ENCODE measurements at places on chromosomes 7 and 10.

GRCh38 chr7:122136639-122137245 lies 7.3 kb downstream of the AASS start:
- DNase-seq: no peak

DNA sequence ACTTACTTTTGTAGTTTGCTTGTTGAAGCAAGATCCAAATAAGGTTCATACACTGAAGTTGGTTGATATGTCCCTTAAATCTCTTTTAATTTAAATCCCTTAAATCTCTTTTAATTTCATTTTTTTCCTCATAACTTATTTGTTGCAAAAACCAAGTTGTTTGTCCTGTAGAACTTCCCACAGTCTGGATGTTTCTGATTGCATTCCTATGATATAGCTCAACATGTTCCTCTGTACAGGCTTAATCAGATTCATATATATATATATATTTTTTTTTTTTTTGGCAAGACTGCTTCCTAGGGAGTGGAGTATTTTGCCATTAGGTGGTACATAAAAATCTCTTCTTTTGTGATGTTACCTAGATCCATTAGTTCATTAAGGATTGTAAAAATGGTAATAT lies 174.9 kb upstream of the MKLN1 start:
- no peak for DNase-seq

- DNase-seq: no peak
Observed at GRCh38 chr7:68969571-68969970, 628.7 kb upstream of the AUTS2 start.

- no peak for DNase-seq
Observed at GRCh38 chr7:100167912-100168323, 499 bp downstream of the GAL3ST4 start.

DNA sequence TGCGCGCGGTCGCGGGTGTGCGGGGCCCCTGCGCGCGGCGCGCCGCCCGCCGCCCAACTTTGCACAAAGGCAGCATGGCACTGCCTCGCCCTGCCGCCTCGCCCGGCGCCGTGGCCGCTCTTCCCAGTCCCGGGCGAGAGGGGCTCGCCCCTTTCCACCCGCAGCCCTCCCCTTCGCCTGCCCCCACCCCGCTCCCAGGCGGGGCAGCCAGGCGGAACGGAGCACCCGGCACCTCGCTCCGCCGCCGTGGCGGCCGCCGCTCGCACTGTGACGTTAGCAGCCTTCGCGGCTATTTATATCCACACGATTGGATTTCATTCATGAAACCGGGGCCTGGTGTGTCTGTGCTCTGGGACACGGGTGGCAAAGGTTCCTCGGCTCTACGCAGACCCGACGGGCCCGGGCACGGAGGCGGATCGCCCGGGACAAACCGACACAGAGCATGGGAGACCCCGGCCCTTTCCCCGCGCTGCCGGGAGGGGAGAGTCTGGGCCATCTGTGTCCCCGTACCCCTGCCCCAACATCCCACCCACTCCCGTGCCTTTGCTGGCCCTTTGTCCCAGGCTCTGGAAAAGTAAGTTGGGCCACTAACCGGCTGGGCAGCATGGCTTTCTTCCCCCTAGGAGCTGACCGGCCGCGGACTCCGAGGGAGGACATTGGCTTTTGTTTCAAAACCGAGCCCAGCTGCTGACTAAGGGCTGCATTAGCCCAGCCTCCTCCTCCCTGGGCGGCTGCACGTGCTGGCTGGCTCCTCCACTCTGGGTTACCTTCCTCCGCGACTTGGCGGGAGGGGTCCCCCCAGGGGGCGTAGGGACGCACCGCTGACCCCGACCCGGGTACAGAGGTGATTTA lies at the start of gene RHOBTB1:
Gene RHOBTB1, minus strand, starts transcription at position 128 of the 852 bp plus-strand sequence. CDS start 32,643 bp downstream, outside the sequence.
- peak; percentile 12 for DNase-seq

DNA sequence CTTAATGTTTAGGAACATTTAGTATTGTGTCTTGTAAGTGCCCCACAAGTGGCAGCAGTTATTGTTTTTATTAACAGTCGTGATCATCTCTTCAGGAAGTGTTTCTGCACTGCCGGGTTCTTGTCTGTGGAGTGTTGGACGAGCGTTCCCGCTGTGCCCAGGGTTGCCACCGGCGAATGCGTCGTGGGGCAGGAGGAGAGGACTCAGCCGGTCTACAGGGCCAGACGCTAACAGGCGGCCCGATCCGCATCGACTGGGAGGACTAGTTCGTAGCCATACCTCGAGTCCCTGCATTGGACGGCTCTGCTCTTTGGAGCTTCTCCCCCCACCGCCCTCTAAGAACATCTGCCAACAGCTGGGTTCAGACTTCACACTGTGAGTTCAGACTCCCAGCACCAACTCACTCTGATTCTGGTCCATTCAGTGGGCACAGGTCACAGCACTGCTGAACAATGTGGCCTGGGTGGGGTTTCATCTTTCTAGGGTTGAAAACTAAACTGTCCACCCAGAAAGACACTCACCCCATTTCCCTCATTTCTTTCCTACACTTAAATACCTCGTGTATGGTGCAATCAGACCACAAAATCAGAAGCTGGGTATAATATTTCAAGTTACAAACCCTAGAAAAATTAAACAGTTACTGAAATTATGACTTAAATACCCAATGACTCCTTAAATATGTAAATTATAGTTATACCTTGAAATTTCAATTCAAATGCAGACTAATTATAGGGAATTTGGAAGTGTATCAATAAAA lies 22.2 kb downstream of the PLA2G12B start:
- DNase-seq: no peak

DNA sequence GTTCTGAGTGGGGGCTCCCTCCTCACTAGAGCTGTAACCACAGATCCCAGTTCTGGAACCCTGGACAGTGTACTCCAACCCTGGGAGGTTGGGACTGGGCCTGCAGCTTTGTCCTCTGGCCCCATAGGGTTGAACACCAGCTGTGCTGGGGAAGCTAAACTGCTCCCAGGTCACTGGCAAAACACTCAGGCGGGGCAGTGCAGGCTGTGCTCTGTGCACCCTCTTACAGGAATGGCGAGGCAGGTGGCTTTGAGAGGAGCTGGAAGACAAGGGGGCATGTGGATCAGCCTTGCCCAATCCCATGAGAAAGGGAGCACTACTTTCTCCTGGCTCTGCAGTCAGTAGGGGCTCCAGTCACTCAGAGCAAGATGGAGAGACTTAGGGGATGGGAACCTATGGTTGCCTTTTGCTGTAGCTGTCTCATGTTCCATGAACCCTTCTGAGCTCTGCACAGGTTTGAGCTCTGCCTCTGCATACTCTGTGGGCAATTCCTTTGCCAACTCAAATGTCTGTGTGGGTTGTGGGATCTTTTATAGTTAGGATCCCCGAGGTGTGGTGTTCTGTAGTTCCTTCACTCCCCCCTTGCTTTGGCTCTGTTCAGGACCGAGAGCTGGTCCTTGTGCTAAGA lies 90.7 kb downstream of the SLC25A40 start:
- no peak for DNase-seq

DNA sequence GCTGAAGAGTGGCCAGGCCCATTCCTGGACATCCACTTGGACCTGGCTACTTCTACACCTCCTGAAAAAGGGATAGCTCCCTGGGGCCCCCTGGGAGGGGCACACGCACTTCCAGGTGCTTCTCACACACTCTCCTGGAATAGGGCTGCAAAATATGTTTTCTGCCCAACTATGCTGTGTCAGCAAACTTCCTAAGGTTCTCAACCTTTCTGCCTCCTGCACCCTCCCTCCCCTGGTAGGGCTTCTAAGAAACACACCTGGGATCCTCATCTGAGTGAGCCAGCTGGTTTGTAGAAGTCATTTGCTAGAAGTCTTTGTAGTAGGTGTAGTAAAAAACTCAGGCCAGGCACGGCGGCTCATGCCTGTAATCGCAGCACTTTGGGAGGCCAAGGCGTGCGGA lies 136.5 kb downstream of the ZMYND11 start:
- no peak for DNase-seq

- DNase-seq: no peak
Observed at GRCh38 chr7:18305866-18306265, 189.7 kb upstream of the HDAC9 start.

- no peak for DNase-seq
Observed at GRCh38 chr10:812787-813186, 118.7 kb downstream of the LARP4B start.

DNA sequence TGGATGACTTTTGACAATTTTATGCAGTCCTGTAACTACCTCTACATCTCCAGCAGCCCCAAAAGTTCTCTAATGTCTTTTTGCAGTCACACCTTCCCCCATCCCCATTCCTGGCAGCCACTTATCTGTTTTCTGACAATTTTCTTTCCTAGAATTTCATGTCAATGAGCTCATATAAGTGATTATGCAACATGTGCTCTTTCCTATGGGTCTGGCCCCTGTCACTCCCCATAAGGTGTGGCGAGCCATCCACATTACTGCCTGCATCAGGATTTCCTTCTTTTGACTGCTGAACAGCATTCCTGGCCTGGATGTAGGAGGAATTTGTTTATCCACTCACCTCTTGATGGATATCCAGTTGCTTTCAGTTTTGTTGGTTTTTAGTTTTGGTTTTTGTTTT lies 146.7 kb upstream of the MGMT start:
- DNase-seq: no peak

GRCh38 chr10:22476601-22477321 lies 131.5 kb downstream of the SPAG6 start:
- DNase-seq: no peak

GRCh38 chr7:114759347-114760062 lies 162.4 kb upstream of the MDFIC start:
- no peak for DNase-seq

DNA sequence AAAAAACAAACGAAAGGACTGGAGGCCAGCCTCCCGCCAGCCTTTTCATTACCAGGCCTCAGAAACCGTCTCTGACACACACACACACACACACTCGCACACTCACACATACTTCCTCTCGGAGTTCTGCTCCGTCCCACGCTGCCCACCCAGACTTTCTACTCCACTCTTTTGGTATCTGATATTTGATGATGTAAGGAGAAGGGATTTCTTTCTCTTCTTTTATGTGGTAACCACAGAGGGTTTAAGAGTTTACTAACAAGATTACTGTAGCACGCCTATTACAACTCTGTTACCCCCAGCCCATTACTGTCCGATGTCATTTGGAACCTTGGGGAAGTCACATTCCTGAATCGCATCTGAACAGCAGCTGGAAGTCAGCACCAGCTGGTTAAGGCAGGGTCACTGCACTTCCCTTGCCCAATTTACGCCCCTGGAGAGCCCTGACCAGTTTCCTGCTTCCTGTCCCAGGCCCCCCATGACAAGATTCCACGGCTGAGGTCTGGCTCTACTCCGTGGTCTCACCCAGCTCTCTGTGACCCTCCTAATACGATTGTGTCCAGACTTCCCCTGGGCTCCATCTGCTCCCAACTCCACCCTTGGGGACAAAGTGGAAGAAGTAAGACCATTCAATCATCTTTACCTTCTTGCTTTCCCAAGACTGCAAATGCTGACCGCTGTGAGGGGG lies 1.1 kb downstream of the DENND2A start:
- no peak for DNase-seq

- DNase-seq: no peak
Observed at GRCh38 chr10:23442936-23443335, 4.1 kb downstream of the OTUD1 start.

DNA sequence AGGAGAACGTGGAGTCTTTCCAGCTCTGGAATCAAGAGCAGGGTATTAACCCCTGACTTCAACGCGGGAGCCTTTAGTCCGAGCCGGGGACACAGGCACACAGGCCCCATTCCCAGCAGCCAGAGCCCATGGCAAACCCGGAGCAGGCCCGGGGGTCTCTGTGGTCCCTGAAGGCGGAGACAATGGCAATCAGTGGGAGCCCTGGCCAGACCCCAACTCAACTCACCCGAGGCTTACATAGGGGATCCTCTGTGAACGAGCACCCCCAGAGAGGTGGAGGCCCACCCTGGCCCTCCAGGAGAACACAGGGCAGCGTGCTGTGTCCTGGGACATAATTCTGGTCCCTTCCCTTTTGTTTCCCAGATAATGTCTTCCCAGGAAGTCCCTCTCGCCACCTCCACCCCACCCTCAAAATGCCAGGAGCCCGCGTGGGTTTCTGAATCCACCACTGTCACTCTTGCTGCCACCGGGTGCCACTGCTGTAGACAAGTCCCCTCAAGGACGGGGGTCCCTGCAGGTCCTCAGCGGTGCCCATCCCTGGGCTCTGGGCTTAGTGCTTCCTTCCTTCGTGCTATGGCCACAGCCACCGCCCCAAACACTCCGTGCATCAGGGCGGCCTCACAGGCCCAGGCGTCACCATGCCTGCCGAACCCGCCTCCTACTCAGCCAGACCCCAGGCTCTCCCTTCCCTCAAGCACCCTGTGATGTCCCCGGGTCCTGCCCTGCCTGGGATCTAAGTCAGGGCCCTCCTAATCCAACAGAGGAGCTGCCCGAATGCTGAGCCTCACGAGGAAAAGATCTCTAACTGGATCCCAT lies 28.6 kb upstream of the PPP2R2D start:
- DNase-seq: no peak

DNA sequence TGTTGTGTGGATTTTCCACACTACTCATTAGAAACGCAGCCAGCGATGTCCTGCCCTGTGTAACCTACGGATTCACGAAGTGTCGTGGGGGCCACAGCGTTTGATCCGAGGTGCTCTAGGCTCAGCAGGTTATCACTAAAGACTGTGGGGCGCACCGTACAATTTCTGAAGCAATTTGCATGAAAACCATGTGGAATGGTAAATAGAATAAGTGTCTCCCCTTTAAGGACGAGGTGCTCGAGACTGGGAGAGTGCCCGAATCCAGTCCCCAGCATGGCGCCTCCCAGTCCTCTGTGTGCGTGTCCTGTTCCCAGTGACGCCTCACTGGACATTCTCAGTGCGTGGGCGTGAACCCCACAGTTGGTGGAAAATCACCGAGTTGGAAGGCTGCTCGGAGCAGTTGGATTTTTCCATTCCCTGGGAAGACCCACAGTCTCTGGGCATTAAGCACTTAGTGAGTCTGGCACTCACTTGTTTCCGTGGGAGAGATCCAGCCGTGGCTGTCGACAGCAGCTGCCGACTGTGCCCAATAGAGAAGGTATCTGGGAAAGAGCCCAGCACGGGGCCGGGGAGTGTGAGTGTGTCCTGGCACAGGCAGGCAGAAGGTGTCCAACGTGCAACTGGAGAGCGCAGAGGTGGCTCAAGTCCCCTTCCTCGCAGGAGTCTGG lies 37.0 kb downstream of the PFKP start:
- DNase-seq: no peak

GRCh38 chr7:1645476-1645875 lies 24.6 kb upstream of the ELFN1 start:
- DNase-seq: no peak

DNA sequence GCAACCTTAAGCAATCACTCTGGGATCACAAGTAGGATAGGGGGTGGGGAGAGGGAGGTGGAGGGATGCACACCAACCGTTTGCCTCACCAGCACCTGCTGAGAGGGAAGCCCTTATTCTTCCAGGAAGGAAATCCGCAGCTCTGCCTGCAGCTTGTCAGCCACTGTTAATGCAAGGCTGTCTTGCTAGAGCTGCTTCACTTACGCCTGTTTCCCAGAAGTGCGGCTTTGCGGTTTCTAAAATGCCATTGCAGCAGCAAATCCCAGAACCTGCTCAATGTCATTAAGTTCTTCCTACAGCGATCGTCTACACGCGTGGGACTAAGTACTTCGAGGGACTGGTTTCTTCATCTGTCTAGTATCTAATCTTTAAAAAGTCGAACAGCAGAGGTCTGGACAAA lies 191.1 kb downstream of the ZMYND11 start:
- no peak for DNase-seq

- no peak for DNase-seq
Observed at GRCh38 chr7:14855033-14855794, 47.3 kb downstream of the DGKB start.

Data from CD4-positive, alpha-beta memory T cell (primary cell).